ENCODE measurements at places on chromosomes 12 and 14.

DNA sequence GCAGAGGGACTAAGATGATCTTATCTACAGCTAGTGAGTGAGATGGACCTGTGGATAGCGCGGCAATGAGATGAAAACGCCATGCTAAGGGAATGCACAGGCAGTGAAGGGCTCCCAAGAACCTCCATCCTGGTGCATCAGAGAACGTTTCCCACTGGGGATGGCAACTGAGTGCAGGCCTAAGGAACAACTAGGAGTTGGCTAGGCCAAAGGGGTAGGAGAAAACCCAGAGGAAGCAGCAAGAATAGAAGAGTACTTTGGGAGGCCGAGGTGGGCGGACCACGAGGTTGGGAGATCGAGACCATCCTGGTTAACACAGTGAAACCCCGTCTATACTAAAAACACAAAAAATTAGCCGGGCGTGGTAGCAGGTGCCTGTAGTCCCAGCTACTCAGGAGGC lies 24.6 kb upstream of the BATF start:
- no peak for DNase-seq

DNA sequence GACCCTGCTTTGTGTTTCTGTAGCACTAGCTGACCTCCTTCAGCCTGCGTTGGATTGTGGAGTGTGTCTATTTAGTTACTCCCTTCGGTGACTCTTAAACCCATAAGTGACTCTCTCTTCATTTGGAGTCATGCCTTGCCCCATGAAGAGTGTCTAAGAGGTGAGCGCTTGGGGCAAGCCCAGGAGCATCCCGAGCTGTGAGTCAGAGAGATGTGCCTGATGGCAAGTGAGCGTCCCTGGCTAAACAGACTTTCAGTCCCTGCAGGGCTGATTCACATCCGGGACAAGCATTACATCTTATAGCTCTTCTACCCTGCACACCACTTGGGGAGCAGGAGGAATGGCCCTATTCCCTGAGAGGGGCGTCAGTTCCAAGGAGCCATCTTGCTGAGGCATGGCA lies 24.3 kb upstream of the ATF1 start:
- DNase-seq: no peak

GRCh38 chr12:99024870-99025269 lies 379.8 kb downstream of the APAF1 start:
- no peak for DNase-seq

- peak; percentile 60 for DNase-seq
These were observed 991 bp downstream of the FBXL14 start for GRCh38 chr12:1593174-1594005.

GRCh38 chr12:44930972-44931600 lies 55.0 kb upstream of the NELL2 start:
- DNase-seq: peak; percentile 90

GRCh38 chr12:44777044-44777443 lies 99.1 kb downstream of the NELL2 start:
- no peak for DNase-seq

DNA sequence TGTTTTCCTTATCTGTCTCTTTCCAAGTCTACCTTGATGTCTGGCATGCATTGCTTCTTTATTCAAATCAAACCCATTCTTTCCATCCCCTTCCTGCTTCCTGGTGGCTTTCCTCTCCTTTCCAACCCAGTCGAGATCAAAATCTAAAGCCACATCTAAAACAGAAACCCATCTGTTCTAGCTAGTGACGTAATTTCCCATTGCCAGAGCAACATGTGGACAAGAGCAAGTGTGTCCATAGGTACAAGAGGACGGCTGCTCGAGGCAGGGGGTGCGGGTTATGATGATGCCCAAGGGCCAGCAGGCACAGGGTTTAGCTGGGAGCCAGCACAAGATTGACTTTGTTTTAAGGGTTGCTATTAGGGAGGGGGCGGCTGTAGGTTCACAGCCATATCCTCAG lies 7.0 kb downstream of the KRT80 start:
- DNase-seq: no peak

GRCh38 chr14:92449404-92450181 lies 64.0 kb upstream of the RIN3 start:
- DNase-seq: no peak

- DNase-seq: no peak
These were observed 21.3 kb downstream of the SPX start for GRCh38 chr12:21547437-21547836.

GRCh38 chr14:101476916-101477553 lies 84.3 kb upstream of the DIO3 start:
- no peak for DNase-seq

DNA sequence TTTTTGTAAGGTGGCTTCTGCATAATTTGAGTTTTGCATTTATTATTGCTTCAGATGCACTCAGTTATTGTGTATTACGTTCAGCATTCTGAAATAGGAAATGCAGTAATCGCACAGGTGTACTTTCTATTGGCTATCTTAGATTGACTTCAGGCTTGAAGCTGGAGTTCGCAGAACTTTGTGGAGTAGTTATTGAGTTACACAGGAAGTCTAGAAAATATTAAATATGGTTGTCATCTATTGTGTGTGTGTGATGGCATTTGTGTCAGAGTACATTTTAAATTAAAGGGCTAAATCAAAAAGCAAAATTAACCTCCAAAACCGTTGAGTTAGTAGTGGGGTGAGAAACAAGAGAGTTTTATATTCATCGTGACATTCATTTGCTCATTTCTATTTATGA lies 2.7 kb downstream of the ARID2 start:
- DNase-seq: peak; percentile 68

GRCh38 chr12:31325524-31325875 lies 450 bp downstream of the SINHCAF start:
- no peak for DNase-seq

DNA sequence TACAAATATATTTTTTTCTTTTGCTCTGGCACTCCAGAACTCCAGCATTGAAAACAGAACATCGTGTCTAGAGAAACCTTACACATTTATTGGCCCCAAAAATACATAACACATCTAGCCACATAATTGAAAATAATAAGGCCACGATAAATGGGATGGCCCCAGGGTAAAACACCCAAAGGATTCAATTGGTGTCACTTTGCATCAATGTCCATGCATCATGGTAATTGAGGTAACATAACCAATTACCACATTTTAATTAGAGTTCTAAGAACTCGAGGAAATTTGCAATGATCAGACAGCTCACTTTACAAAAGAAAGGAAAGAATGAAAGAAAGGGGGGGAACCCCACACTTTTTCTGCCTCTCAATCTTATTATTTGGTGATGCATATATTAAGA lies 151.8 kb upstream of the NPAS3 start:
- DNase-seq: no peak

DNA sequence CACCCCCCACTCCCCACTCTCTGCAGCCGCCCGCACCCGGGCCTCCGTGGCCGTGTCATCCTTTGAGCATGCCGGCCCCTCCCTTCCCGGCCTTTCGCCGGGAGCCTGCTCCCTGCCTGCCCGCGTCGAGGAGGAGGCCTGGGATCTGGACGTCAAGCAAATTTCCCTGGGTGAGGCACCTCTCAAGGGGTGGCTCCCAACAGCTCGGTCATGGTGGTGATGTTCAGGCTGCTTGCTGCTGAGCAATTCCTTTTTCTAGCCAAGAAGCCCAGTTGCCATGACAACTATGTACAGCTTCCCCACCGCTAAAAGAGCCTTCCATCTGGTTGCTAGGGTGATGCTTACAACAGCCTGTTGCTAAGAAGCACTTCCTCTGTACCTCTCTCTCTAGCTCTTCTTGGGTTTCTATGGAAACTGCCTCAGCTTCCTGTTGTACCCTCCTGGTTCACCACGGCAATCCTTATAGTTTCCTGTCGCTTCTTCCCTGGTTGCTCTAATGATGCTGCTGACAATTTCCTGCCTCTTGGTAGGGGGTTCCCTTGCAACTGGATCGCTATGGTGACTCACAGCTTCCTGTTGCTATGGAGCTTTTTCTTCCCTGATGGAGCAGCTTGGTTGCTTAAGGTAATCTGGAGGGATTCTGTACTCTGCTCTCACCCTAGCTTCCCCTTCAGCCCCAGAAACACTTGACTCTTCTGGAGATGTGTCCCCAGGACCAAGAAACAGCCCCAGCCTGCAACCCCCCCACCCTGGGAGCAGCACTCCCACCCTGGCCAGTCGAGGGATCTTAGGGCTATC lies 11.0 kb downstream of the ZNF219 start:
- peak; percentile 74 for DNase-seq

- no peak for DNase-seq
These were observed 8.6 kb downstream of the PEBP1 start for GRCh38 chr12:118144499-118144898.

DNA sequence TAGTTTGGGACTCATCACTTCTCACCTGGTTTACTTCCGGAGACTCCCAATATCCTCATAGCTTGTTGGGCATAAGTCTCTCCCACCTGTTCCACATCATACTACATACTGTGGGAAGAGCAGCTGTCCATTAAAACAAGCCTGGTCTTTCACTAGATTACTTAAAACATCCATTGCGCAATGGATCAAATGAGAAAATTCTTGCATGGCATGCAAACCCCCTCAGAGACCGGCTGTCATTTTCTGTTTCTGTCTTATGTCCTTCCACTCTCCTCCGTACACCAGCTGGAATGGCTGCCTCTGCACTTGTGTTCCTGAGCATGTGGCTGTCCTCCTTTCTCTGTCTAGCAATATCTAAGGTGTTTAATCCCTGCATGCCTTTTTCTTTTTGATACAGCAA lies 265.6 kb downstream of the TMEM117 start:
- no peak for DNase-seq

- DNase-seq: peak; percentile 83
These were observed 35.7 kb downstream of the MRPL42 start for GRCh38 chr12:93502802-93503623.

DNA sequence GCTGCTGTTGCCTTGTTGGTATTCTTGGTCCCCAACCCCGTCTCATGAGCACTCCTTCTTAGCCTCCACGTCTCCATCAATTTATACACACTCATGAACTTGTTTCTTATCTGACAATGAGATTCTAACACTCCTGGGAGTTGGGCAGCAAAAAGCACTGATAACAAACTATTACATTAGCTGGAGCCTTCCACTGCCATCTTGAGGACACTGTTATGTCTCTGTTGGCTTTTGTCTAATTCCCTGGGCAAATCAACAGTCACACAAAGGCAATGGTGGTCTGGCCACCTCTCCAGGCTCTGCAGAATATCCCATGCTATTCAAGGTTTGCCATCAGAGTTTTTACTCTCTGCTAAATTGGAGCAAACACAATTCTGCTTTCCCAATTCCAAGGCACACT lies 117.8 kb upstream of the COCH start:
- peak; percentile 13 for DNase-seq

DNA sequence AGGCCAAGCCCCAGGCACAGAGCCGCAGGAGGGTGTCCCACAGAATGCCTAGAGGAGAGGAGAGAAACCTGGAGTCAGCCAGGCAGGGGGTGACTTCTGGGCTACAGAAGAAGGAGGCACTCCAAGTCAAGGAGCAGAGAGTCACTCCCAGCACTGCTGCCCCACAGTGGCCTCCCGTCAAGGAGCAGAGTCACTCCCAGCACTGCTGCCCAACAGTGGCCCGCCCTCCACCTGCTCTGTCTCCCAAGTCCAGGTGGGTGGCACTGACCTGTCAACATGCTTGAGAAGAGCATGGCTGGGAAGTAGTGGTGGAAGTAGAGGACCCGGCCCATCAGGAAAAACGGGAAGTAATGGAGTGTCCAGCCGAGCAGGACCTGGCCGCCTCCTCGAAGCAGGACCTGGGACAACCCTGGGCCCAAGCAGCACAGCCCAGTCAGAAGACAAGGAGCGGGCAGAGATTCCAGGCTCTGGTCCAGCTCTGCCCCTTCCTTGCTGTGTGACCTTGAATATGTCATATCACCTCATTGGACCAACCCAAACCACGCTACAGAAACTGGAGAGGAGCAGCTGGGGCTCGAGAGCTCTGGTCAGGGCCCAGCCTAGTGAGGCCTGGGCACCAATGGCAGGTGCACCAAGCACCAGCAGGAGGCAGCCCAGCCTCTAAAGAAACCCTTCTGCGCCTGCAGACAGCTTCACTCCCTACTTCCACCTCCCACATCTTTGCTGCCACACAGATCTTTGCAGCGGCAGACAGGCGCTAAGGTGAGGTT lies 7.6 kb upstream of the NGB start:
- DNase-seq: no peak

- DNase-seq: no peak
These were observed 35.1 kb downstream of the NCOR2 start for GRCh38 chr12:124532331-124532750.

GRCh38 chr12:127957001-127957660 lies 309.8 kb upstream of the TMEM132C start:
- DNase-seq: no peak

DNA sequence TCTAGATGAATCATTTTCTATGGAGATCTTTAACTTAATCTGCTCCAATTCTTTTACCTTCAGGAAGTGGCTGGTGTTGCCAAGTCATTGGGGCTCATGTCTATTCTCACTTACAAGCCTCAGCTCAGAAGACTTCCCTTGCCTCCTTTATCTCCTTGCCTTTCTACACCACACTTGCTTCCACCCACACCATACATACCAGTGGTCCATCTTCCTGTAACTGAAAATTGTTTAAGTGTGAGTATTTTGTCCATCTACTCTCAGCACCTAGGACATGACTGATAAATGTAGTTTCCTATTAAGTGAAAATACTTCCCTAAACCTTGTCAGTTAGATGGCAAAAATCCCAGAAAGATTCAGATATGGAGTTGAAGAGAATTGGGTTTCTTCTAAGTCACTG lies 199.7 kb upstream of the CPNE8 start:
- DNase-seq: no peak

DNA sequence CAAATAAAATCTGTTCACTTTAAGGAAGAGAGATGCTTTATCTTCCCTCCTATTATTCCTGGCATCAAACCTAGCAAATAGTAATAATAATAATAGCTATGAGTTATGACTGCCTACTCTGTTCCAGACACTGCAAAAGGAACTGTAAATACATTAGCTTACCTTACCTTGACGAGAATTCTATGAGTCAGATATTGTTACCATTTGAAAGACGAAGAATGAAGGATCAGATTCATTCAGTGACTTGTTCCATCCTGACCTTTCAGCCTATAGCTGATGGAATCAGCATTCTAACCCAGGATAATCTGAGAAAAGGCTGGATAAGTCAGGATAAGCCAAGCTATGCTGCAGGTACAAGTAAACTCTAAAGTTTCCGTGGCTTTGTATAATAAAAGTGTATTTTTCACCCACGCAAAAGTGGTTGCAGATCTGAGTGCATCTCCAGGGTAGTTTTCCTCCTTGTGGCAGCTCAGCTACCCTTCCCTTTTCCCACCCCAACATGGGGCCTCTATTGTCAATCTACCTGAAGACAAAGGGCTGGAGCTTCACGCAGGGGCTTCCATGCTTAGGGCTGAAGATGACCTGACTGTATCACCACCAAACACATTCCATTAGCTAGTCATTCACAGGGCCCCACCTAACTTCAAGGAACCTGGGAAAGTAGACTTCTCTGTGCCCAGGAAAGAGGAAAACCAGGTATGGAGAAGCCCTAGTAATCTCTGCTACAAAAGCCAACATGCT lies 57.2 kb upstream of the CCND2 start:
- DNase-seq: no peak

Data from hematopoietic multipotent progenitor cell treated with erythropoietin and hydrocortisone succinate and interleukin-3 and kit ligand, for 6 days (in vitro differentiated cells).